ENCODE measurements at places on chromosomes 4 and X.

DNA sequence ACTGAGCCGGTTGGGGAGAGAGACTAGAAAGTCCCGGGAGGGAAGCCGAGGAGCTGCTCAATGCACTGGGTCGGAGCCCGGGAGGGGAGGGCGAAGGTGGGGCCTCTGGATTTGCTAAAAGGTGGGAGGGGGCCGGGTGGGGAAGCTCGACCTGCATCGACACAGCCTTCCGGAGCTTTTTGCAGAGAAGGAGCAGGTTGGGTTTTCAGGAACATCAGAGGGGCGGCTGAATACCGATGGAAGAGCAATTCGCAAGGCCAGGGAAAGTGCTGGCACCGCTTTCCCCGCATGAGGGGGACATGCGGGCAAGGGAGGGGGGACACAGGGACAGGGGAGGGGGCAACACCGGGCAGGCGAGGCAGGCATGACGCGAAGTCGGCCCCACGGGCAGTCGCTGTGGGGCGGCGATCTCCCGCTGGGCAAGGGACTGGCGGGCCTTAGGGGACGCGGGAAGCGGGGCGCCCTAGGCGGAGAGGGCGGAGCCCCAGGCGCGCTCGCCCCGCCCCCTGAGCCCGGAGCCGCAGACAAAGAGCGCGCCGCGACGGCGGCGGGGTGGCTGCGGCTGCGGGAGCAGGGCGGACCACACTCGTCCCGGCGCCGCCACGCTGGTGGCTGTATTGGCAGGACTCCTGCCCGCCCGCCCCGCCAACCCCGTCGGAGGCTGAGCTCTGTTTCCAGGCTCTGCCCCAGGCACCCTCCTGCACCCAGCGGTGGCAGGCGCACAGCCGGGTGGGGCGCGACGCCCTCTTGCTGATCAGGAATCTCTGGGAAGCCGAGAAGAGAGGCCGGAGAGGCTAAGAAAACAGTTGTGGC is 11.6 kb downstream of the PDZD4 start:
- no peak for DNase-seq

GRCh38 chr4:45621971-45622370 is 501.9 kb downstream of the GABRG1 start:
- no peak for DNase-seq

GRCh38 chrX:46308110-46308509 is 237.1 kb downstream of the ZNF674 start:
- DNase-seq, result no peak

DNA sequence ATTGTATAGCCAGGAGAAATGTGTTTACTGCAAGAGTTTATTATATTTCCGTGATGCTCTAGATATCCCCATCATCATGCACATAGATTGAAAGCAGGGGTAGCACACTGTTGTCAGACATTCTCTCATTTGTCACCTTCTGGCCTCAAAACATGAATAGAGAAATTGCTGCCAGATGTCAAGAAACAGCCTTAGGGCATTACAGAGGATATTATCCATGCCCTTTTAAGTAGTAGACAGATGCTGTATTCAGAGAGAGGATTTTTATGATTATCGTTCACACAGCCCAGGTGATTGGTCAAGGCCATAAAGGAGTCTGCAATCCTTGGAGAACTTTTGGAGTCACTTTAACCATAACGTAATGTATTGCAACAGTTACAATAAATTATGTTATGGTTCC is 1961.5 kb upstream of the TENM3 start:
- DNase-seq, result no peak

GRCh38 chrX:49879656-49880277 is 483 bp downstream of the USP27X start:
- no peak for DNase-seq

DNA sequence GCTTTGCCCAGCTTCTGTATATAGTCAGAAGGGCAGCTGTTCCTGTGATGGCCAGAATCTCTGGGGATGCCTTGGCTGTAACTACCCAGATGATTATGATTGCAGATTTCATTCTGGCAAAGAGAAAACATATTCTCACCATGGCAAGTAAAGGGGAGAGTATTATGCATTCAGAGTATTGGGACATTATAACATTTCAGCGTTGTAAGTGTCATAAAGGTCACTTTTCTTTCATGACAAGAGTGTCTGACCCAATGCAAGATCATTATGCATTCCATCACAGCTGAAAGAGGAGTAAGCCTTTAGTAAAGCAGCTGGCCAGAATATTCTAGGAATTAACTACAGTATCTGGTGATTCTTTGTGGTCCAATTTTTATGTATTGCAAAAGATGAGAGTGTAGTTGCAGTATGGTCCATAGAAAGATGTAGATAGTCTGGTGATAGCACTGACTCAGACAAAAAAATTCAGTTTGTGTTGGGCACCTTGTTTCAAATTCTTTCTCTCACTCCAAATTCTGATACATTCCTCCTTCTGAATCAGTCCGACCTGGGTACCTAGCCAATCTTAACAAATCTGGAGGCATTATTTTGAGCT is 2366.3 kb downstream of the PCDH7 start:
- DNase-seq, result no peak

DNA sequence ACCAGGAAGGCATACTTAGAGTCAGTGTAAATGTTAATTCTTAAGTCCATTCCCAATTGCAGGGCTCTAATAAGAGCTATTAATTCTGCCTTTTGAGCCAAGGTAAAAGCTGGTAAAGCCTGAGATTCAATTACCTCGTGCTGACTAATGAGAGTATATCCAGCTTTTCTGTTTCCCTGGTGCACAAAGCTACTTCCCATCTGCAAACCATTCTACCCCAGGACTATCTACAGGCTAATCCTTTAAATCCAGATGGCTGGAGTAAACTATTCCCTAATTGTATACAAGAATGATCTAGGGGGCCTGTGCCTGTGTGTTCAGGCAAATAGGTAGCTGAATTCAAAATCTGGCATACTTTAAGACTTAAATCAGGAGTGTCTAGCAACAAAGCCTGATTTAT is 365.0 kb downstream of the GPM6A start:
- no peak for DNase-seq

GRCh38 chrX:13094828-13095341 is 50.5 kb upstream of the FAM9C start:
- DNase-seq, result no peak

DNA sequence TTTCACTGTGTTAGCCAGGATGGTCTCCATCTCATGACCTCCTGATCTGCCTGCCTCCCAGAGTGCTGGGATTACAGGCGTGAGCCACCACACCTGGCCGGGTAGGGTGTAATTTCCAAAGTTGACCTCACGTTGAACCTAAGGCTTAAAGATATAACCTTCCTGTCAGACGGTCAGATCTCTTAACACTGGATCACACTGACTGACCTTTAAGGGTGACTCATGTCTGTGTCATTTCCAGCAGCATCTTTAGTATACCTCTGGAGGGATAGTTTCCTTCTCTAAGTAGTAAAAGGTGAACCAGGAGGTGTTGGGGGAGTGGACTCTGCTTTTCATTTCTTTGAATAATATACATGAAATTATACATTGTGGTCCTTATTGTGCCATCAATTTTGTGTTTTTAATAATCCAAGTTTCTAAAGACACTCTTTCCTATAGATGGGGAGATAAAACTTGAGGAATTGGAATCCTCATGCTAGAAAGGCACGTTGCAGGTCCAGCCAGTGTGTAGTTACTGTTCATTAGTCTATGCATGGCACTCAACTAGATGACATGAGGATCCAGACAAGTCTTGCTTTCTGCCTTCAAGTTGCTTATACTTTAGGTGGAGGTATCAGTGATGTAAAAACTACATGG is 45.7 kb downstream of the ARHGAP10 start:
- no peak for DNase-seq

- peak; percentile 41 for DNase-seq
Measured at GRCh38 chr4:34720571-34720970, 1523.7 kb downstream of the ARAP2 start.

DNA sequence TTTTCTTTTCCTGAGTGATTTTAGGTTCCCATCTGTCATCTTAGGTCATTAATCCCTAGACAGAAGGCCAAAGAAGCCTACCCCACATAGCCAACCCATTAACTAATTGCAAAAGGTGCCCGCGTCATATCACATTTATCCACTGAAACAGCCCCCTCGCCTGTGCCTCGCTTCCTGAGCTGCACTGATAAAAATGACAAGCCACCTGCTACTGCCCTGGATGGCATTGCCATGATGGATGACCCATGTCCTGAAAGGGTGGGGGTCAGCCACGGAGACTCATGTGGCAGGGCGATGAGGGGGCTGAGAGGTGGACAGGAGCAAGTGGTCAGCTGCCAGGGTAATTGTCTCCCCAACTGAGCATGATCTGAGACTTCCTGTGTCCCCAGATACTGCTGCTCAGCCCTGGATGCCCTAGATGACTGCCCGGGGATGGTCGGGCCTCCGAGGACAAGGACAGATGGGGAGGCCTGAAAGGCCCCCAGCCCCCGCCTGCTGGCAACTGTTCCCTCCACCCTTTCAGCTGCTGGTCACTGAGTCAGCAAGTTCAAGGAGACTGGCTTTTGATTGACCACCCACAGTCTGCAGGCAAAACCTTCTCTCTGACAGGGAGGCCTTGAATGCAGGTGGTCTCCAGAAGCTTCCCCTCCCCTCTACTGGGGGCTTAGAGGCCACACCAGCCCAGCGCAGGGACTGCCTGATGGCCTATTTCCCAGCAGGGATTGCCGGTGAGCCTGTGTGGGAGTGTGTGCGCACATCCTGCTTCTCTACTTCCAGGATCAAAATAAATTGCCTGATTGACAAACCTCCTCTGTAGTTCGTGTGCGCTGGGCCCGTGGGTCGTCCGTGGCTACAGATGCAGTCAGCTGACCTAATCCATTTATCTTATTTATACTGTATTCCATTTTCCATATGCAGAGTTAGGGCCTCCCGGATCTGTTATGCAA is 496.3 kb downstream of the BCOR start:
- DNase-seq, result no peak

- DNase-seq, result no peak
Measured at GRCh38 chr4:184833046-184833838, 7.5 kb upstream of the ACSL1 start.

GRCh38 chr4:5716391-5716790 is 5.4 kb downstream of the EVC start:
- no peak for DNase-seq

DNA sequence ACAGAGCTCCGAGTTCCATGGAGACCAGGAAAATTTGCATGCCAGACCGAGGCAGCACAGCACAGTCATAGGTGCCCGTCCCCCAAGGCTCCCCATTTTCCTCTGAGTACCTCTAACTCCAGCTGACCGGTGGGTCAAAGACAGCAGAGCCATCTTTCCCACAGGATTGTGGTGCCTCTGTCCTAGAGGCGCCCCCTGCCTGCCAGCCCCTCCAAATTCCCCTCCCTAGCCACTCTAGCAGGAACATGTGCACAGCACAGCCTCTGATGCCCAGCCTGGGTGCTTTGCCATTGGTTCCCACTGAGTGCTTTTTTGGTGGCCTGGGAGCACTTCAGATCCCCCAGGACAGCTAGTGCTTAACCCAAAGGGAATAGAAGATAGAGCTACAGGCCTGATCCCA is 368.5 kb upstream of the PABPC5 start:
- no peak for DNase-seq

GRCh38 chr4:109985993-109986974 is 73.6 kb downstream of the EGF start:
- DNase-seq, result no peak

DNA sequence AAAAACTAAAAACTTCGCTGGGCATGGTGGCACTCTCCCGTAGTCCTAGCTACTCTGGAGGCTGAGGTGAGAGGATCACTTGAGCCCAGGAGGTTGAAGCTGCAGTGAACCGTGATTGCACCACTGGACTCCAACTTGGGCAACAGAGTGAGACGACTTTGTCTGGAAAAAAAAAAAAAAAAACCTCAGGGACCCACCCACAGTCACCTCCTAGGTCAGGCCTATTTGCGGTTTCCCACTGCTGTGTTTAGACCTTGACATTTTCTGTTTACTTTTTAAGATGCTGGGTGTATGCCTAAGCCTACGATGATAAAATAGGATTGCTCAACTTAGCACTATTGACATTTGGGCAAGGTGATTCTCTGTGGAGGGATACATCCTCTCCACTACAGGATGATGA is 197.4 kb upstream of the TBL1X start:
- DNase-seq, result no peak

DNA sequence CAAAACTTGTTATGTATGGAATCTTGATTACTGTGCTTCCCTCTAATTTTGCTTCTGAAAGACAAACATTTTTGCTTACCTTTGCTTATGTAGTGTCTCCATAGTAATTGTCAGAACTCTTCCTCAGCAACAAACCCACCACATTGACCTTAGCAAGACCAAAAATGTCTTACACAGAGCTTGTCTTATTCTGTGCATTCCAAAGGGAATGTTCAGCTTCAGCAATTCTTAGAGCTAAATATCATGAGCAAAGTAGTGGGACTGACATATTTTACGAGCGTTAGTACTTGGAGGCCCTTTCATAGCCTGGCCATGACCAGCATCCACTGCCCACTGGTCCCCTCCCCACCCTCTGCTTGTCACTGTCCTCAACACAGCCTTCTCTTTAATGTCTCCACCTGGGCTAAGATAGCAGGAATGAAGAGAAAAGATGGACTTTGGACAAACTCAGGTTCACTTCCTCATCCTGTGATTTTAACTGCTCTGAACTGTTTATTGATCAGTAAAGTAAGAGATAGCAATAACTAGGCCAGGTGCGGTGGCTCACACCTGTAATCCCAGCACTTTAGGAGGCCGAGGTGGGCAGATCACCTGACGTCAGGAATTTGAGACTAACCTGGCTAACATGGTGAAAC is 15.5 kb upstream of the SH3D19 start:
- no peak for DNase-seq

- no peak for DNase-seq
Measured at GRCh38 chr4:168678751-168679366, 182.0 kb downstream of the PALLD start.

DNA sequence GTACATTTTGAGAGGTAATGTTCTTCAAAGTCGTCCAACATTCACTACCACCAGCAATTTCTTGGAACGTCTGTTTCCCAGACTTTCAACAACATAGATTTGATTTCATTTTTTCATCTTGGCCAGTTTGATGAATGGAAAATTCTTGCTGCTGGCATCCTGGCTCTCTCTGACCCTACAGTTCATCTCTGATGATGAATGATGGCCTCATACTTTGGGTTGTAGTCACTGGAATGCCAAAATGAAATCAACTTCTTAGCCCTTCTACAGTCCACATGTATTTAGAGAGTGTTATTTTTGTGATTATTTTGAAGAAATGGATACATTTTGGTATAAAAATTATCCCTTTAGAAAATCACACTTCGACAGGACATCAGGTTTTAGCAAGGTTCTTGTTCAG is 8.8 kb downstream of the CHST7 start:
- DNase-seq, result no peak

DNA sequence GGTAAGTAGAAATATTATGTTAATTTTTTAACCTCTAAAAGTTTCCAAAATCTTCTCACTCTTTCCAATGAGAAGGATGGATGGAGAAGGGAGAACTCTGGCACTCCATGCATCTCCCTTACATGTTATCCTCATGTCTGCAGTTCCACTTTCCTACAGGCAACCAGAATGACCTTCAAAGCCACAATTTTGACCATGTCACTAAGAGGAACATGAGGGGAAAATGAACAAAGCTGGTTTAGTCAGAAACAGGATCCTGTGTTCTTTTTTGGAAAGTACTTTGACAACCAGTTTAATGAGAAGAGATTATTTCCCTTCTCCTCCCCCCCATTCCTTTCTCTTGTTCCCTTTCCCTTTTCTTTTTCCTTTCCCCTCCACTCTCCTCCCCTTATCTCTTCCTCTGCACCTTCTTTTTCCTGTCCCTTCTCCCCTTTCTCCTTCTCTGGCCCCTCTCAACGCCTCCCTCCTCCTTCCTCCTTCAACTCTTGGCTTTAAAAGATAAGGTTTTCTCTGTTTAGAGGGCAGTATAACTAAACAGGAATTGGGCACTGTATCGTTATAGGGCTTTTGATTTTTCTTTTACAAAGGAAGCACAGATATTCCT is 42.5 kb downstream of the DTHD1 start:
- no peak for DNase-seq
